Stimulated activated CD4-positive, alpha-beta T cell treated with anti-CD3 and anti-CD28 coated beads, Interleukin-15, amount 100 ng/mL, for 1 hour (primary cell): ENCODE measurements at places on chromosomes 4 and X.

- no peak for DNase-seq
Observed at GRCh38 chrX:38935561-38935960, 134.3 kb downstream of the MID1IP1 start.

- no peak for DNase-seq
Observed at GRCh38 chr4:127783955-127784770, 2.0 kb downstream of the HSPA4L start.

DNA sequence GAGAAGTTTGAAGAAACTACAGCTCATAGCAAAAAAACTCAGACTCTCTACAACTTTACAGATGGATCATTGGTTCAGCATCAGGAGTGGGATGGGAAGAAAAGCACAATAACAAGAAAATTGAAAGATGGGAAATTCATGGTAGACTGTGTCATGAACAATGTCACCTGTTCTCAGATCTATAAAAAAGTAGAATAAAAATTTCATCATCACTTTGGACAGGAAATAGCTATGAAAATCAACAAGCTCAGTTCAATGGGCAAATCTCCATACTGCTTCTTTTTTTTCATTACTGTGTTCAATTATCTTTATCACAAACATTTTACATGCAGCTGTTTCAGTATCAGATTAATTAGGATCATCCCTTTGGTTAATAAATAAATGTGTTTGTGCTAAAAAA, 76.5 kb upstream of the RAPGEF2 start:
- DNase-seq: no peak

GRCh38 chr4:63708661-63709060, 700.6 kb downstream of the TECRL start:
- DNase-seq: no peak

GRCh38 chrX:38438321-38438720, 85.9 kb downstream of the OTC start:
- DNase-seq: no peak

GRCh38 chr4:22969287-22969896, 276.7 kb downstream of the GBA3 start:
- DNase-seq: no peak

- no peak for DNase-seq
Observed at GRCh38 chr4:666436-666810, 7.7 kb downstream of the ATP5ME start.

DNA sequence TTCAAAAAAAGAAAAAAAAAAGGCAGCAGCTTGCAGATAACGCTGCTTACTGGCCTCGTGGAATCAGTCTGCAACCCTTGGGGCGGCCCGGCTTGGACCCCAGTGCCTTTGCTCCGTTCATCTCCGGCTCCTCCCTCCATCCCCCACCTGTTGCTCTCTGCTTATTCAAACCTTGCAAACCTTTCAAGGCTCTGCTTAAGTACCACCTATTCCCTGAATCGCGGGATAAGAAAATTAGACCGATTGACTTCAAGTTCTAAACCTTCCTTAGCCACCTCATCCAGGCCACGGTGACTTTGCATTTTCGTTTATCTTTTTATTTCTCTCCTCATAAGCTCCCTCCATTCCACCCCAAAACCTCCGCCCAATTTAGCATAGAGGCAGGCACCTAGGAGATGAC, 1.4 kb upstream of the PHKA1 start:
- no peak for DNase-seq

DNA sequence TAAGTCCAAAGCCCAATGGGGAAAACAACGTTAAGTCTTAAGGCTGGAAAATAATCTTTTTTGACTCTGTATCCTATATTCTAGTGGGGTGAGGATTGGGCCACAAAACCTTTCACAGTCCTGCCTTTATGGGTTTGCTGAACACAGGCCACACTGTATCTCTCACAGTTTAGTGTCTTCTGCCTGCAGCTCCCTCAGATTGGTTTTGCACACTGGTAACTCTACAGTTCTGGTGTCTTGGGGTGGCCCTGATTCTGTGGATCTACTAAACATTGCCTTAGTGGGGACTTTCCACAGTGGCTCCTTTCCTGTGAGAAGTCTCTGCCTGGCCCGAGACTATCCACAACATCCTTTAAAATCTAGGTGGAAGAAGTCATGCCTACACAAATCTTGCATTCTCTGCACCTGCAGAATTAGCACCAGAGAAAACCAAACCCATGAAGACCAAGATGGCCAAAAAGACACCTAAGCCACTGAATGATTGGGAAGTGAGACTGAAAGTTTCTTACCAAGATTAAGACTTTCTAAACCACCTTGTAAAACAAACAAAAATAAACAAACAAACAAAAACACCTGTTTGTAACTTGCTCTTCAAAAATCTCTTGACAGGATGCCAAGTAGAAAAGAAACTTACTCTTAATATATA, 150.4 kb upstream of the PCDH10 start:
- no peak for DNase-seq

GRCh38 chrX:3669841-3670475, 43.5 kb downstream of the PRKX start:
- DNase-seq: no peak

DNA sequence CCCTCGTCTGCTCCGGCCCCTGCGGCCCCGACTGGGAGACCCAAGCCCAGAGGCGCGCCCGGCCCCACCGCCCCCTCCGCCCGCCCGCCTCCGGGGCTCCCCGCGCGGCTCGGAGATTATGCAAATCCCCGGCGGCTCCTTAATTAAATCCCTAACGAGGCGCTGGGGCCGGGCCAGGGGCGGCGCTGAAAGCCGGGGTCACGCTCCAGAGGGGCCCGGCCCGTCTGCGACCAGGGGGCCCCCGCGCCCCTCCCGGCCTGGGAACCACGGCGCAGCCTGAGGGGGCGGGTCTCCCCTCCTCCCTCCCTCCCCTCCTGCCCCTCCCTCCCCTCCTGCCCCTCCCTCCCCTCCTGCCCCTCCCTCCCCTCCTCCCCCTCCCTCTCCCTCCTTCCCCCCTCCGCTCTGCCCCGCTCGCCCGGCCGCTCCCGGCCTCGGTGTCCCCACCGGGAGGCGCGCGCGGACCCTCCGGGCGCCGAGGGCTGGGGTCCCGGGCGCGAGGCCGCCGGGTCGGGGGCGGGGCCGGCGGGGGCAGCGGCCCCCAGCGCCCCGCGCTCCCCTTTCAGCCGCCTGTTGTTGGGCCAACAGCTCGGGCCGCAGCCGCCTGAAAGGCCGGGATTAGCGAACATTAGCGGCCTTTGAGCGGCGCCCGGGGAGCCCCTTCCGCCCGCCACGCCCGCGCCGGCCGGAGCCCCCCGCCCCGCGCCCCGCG, 25.9 kb upstream of the FGFR3 start:
- no peak for DNase-seq

DNA sequence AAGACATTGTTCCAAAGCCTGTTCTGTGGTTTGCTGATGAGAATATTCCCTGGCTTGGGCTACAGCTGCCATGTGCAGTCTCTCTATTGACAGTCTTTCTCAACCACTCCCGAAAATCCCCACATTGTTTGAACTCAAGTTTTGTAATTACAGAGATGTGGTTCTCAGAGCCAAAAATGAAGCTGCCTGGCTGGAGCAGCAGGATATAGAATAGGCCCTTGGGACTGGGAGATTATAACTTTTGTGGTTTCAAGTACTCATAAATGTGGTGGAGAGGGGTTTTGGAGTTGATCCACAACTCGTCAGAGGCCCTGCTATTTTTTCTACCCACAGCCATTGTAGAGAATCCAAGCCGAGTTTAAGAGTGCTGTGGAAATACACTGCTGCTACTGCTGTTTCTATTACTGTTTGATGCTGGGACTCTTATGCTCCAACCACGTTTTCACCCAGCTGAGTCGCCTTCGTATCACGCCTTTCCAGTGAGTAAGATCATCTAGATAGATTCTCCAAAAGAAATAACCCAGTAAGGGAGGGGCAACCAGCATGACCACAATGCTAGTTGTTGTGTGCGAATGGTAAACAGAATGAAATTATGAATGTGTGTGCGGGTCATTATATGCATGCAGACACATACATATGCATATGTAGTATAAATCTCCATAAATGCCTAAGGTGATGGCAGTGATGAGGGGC, 57.1 kb upstream of the ATXN3L start:
- DNase-seq: no peak

DNA sequence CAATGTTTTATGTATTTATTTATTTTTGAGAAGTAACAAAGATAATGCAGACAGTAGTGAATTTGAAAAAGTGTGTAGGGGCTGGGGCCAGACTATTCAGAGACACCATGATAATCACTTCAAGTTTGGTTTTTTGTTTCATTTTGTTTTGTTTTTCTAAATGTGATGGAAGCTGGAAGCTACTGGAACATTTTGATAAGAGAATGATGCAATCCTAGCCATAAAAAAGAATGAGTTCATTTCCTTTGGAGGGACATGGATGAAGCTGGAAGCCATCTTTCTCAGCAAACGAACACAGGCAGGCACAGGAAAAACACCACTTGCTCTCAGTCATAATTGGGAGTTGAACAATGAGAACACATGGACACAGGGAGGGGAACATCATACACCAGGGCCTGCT, 706.6 kb upstream of the EPHA5 start:
- no peak for DNase-seq

GRCh38 chr4:14994242-14994641, 8.0 kb upstream of the CPEB2 start:
- DNase-seq: no peak

GRCh38 chrX:97636473-97637140, 752.9 kb downstream of the RPA4 start:
- no peak for DNase-seq

- DNase-seq: no peak
Observed at GRCh38 chr4:19544446-19545125, 707.1 kb upstream of the SLIT2 start.

GRCh38 chrX:131812847-131813825, 210.0 kb upstream of the STK26 start:
- peak; percentile 54 for DNase-seq

- no peak for DNase-seq
Observed at GRCh38 chr4:34767407-34767806, 1476.9 kb downstream of the ARAP2 start.

- DNase-seq: no peak
Observed at GRCh38 chrX:109873574-109873973, 129.3 kb upstream of the TMEM164 start.

- DNase-seq: no peak
Observed at GRCh38 chrX:39828971-39829370, 268.8 kb downstream of the BCOR start.

GRCh38 chr4:137367620-137368019, 164.7 kb downstream of the PCDH18 start:
- DNase-seq: no peak

DNA sequence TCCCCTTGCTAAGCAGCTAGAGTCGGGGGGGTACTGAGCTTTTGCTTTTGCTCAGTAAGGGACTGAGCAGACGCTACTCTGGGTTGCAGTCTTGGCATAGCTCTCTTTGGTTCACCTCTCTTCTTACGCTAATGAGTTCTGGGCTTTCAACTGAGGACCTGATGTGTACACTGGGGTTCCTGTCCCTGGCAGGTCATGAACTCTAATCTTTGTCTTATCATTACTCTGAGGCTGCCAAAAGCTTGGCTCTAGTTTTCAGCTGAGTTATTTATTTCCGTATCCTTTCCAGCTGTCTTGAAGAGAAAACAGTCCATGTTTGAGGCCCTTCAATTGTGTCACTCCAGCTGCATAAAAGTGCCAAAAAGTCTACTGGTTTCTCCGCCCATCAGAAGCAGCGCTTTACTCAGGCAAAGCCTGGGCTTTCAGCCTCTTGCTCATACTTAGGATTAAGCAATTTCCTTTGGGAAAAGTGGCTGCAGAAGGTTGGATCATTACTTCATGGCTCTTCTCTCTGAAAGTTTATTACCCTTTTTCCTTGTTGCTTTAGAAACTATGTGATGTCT, 121.0 kb upstream of the STOX2 start:
- no peak for DNase-seq

GRCh38 chrX:39047174-39047573, 245.9 kb downstream of the MID1IP1 start:
- DNase-seq: no peak

DNA sequence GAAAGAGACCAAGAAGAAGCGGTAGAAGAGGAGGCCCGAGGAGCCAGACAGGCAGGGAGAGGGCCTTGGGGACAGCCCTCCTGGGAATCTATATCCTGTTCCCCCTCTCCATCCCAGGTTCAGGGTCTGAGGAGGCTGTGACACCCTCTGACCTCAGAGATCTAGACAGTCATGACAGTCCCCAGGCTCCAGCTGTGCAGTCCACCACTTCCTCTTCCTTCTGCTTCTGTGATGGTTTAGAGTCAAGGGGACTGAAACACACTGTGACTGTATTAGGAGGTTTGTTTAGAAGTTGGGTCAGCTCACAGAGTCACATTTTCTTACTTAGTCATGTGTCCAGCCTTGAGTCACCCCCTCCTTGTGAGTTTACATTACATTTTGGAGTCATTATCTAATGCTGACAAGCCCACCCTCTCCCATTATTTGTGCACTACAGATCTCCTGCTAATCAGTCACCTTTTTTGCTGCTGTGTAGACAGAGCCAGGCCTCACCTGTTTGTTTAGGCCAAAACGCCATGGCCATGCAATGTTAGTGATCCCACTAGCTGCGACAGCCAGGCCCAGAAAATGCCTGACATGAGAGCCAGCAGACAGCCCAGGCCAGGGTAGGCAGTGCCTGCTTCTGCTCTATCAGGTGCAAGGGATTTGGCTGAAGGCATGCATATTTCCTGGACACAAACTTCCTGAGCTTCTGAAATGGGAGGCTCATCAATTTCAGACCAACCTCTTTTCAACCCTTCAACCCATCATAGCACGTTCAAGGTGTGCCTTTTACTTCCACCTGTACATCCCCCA, 26.0 kb downstream of the MANBA start:
- no peak for DNase-seq

DNA sequence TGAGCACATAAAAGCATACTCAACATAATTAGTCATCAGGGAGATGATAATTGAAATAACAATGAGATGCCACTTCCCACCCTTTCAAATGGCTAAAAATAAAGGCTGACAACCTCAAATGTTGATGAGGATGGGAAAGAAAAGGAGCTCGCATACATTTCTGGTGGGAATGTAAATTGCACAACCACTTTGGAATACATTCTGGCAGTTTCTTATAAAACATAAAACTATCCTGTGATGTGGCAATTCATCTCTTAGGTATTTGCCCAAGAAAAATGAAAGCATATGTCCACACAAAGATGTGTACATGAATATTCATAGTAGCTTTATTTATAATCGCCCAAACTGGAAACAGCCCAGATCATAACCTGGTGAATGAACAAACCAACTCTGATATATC, 687 bp upstream of the ZNF275 start:
- DNase-seq: no peak

DNA sequence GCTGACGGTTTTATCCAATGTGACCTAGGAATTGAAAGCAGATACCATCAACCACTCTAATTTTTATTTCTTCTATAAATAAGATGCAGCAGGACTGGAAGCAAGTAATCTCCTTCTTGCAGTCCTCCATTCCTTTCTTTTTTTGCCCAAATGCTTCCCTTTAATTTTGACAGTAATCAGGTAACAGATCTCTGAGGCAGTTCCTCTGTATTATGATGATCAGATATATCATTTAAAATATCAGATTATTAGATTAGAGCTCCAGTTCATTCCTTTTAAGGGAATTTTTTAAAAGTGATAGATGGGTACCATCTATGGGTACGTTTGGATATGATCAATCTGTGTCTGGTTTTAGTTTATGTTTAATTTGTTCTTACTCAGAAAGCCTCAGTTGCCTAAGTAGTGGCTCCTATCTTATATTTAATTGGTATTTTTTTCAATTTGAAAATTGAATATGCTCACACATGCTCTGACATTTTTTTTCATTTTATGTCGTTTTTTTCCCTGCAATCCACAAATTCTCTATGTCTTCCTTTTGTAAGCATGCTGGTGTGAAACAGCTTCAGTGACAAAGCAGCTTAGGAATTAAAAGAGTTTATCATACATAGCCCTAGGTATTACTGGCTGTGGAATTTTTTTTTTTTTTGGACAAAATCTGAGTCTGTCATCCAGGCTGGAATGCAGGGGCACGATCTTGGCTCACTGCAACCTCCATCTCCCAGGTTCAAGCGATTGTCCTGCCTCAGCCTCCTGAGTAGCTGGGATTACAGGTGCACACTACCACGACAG, 73.7 kb upstream of the ANK2 start:
- DNase-seq: no peak
